ENCODE measurements at places on chromosomes 2 and 18.

DNA sequence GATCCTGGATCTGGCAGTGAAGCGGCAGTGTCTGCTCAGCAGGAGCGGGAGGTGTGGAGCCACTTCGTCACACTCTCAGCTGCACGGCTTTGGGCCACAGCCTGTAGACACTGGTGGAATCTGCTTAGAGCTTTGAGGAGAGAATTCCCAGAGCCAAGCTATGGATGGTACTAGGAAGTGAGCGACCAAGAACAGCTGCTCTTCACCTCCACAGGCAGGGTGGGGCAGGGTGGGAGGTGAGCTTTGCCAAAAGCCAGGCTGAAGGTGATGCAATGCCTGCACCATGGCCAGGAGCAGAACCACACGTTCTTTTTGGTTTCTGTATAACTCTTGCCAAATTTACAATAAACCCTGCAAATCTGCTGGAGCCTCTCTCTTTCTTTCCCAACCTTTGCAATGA lies 226.1 kb downstream of the ANKRD30B start:
- no peak overlapping the region for H3K27ac ChIP-seq
- H3K36me3 ChIP-seq, result no peaks in the 10 kb centered on the region
- no peak overlapping the region for H3K4me3 ChIP-seq
- H3K27me3 ChIP-seq, result no peaks in the 10 kb centered on the region

DNA sequence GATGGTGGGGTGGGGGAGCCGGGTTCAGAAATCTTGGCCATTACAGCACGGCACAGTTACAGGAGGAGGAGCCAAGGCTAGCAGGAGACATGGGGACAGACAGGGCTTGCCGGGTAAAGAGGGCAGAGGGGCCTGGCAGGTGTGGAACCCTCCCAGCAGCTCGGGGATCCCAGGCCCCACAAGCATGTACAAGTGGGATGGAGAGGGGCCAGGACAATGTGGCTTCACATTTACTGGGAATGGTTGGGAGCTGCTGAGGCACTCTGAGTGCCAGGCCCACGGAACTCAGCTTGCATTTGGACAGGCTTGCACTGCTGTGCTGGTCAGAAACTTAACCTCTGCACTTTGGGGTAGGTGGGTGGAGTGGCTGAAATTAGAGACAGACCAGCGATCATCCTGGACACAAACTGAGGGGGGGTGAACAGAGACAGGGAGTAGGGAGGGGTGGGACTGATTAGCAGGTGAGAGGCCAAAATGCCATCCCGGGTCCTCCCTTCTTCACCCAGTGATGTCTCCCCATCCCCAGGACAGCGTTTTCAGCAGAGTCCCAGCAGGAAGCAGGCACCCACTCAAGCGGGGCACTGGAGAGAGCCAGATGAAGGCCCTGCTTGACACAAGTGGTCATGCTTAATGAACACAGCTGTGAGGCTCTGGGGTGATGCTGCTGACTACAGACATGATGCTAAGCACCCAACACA lies 9.6 kb downstream of the PER2 start:
- H3K36me3 ChIP-seq, result peaks cover 6% of the 10 kb centered on the region
- peak overlapping the region; percentile 8 for H3K27ac ChIP-seq
- no peak overlapping the region for H3K4me3 ChIP-seq
- DNase-seq, result no peak
- H3K27me3 ChIP-seq, result no peaks in the 10 kb centered on the region

DNA sequence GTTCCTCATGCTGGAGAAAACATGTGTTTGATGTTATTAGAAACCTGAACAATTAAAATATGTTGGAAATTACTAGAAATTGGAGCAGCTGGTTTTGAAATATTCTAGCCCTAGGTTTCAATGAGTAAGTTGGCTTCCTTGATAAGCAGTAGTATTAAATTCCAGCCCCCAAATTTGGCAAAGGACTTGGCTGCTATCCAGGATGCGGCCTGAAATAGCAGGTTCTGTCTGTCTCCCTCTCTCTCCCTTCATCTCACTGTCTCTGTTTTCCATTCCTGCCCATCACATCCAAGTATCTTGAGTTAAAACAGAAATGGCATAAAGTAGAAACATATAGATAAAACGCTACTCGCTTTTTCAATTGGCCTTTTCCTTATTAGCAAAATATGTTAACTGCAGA lies 20.9 kb upstream of the GPR45 start:
- H3K27me3 ChIP-seq, result no peaks in the 10 kb centered on the region
- H3K27ac ChIP-seq, result no peak overlapping the region
- H3K4me1 ChIP-seq, result no peaks in the 10 kb centered on the region

- no peak for DNase-seq
These were observed 88.7 kb downstream of the ADD2 start for GRCh38 chr2:70679259-70679658.

Measured in breast epithelium (tissue), 4 donors.